ENCODE measurements at places on chromosomes 6 and 20.

DNA sequence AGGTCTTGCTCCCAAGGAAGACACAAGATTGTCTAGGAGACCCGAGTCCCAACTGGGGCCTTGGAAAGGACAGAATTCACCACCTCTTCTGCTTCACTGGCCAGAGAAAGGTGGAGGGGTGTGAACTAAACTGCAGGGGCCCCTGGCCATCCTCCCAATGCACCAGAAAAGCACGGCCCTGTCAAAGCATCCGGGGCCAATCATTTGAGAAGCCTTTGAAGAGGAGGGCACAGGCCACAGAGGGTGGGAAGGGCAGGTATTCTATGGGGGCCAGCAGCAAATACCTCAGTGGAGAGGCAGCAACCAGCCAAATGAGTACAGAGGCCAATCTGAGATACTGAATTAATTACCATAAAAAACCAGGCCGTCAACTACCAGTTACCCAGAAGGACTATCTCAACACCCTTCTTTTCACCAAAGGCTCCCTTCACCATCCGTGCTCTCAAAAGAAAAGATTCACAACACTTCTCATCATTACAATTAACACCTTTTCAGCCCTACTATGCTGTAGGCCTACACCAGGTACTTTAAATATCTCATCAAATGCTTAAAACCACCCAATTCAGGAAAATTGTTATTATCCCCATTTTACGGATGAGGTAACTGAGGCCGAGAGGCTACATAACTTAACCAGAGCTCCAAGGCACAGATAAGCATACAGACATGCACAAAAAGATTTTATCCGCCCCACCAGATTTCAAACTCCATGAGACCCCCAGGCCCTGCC lies 50.7 kb downstream of the TRERF1 start:
- H3K27ac ChIP-seq: no peak overlapping the region
- no peak overlapping the region for H3K4me3 ChIP-seq
- peaks cover 6% of the 10 kb centered on the region for H3K36me3 ChIP-seq
- DNase-seq: no peak
- H3K4me1 ChIP-seq: peaks cover 13% of the 10 kb centered on the region

GRCh38 chr20:53981752-53982437 lies 88.5 kb downstream of the BCAS1 start:
- no peak for DNase-seq
- H3K4me1 ChIP-seq: no peaks in the 10 kb centered on the region
- no peaks in the 10 kb centered on the region for H3K27me3 ChIP-seq
- H3K27ac ChIP-seq: no peak overlapping the region
- H3K4me3 ChIP-seq: no peak overlapping the region
- H3K36me3 ChIP-seq: no peaks in the 10 kb centered on the region

- H3K27me3 ChIP-seq: peaks cover 4% of the 10 kb centered on the region
- H3K4me1 ChIP-seq: no peaks in the 10 kb centered on the region
- H3K27ac ChIP-seq: no peak overlapping the region
- H3K4me3 ChIP-seq: no peak overlapping the region
- no peak for DNase-seq
- no peaks in the 10 kb centered on the region for H3K36me3 ChIP-seq
These were observed 190.4 kb upstream of the ARG1 start for GRCh38 chr6:131382631-131383030.

- no peak overlapping the region for H3K27ac ChIP-seq
- H3K4me3 ChIP-seq: no peak overlapping the region
- H3K4me1 ChIP-seq: peaks cover 1% of the 10 kb centered on the region
- H3K36me3 ChIP-seq: no peaks in the 10 kb centered on the region
These were observed 58.7 kb upstream of the SLC2A12 start for GRCh38 chr6:134111062-134111677.

DNA sequence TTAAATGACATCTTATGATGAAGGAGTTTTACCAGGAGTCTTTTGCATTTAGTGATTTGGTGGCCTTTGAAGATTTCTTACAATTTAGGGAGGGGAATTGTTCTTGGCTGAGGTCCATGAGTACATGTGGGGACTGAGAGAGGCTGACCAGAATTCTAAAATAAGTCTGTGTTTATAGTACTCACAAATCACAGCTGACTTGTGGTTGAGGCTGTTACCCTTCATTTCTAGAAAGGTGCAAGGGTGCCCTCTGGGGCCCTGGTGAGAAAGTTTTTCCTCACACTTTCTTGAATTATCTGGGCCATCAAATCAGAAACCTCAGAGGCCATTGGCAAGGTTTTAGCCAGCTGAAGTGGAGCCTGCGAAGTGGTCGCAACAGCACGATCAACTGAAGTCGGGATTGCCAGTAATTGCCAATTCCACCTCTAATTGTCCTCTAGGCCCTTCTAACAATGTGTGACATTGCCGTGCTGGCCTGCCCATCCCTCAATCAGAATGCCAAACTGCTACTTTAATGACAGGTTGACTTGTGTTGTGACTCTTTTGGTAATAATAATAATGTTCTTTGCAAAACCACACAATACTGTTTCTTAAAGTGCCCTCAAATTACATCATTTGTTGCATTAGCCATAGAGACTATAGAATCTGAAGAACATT lies 221.6 kb downstream of the OGFRL1 start:
- peak overlapping the region; percentile 61 for H3K27ac ChIP-seq
- DNase-seq: peak; percentile 80
- no peak overlapping the region for H3K4me3 ChIP-seq
- H3K4me1 ChIP-seq: peaks cover 2% of the 10 kb centered on the region
- no peaks in the 10 kb centered on the region for H3K36me3 ChIP-seq
- H3K27me3 ChIP-seq: no peaks in the 10 kb centered on the region

All from mesenchymal stem cell (in vitro differentiated cells and primary cell).